Thyroid gland (tissue), 4 donors: ENCODE measurements at places on chromosomes 6 and 20. TPM values are rescaled to one million over a fixed set of nuclear protein-coding genes. Genes with fewer than 3 reads are reported as not detected.

- DNase-seq, result no peak
These were observed 194.4 kb upstream of the PLCB4 start for GRCh38 chr20:8874437-8874836.

DNA sequence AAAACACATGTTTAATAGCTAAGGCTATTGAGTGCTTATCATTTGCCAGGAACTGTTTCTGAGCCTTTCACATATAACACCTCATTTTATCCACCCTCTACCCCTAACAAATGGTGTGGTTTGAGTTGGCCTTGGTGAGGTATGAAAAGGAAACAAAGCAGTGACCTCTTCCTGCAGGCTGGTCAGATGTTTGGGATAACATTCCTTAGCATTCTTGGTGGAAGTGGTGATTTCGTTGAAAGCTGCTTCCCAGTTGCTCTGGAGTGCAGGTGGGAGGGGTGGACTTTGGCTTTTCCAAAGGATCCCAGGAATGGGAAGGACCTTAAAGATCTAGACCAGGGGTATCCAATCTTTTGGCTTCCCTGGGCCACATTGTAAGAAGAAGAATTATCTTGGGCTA lies 41.3 kb downstream of the CARMIL1 start:
- no peak for DNase-seq

- peak; percentile 66 for DNase-seq
These were observed 516 bp downstream of the GTPBP2 start for GRCh38 chr6:43628393-43629103.

DNA sequence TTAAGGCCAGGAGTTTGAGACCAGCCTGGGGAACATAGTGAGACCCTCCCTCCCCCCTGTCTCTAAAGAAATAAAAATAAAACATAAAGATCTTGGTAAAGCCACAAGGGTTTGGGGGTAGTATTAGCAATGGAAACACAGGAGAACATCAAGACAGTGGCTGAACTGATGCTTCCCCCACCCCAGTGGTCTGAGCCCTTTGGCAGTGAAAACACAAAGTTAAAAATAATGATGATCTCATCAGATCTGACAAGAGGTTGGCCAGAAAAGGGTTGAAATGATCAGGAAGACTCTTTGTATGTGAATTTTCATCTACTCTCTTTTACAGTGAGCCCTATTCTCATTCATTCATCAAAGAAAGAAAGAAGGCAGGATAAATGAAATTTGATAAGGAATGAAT lies 93.7 kb downstream of the KCNB1 start:
- DNase-seq, result no peak

- no peak for DNase-seq
These were observed 219.0 kb downstream of the NKAIN2 start for GRCh38 chr6:124022641-124023040.

GRCh38 chr20:63957690-63958441 lies 1.6 kb upstream of the UCKL1 start:
- no peak for DNase-seq

DNA sequence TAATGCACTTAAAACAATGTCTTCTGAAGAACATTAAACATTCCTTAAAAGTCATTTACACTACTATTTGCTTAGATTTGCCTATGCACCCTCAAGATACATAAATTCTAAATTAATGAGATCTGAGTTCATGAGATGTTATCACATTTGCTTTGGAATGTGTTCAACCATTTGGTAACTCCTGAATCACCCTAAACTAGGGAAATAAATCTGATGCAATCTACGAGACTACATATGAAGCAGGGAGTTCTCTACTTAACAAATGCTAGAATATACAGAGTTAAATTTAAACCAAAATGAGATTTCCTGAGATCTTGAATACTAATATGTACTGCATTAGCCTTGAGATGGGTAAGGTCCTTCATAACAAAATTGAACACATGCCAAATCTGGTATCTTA lies 170.1 kb downstream of the CLIC5 start:
- no peak for DNase-seq

DNA sequence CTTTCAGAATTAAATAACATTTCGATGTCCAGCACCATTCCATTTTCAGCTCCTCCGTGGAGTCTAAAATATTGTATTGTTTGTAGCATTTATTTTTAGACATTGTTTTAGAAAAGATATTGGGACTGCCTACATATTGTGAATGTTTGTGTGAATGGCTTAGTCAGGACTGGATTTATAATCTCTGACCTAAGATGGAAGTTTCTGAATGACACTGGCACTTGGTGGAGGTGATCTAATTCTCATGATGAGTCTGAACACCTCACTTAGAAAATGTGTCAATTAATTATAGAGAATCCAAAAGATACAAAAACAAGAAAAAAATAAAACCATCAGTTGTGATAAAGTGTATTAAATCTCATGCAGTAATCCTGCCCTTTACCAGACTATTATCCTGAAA lies 60.8 kb upstream of the HBS1L start:
- DNase-seq, result no peak

DNA sequence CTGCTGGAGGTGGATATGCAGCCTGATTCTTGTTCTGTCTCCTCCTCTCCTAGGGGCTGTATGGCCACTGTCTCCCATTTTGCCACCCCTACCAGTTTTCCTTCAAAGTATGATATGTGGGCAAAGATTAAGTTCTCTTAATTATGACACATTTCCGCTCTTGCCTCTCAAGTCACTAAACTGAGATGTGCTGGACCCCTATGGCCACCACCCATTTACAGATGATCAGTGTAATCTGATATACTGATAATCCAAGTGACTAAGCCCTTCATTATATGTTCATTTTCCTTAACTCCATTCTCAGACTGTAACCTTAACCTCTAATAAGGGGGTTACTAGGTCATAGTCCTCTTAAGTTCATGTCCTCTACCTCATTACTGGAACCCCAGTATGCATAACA lies 711 bp upstream of the C20orf141 start:
- DNase-seq, result no peak

- DNase-seq, result no peak
These were observed 70.9 kb upstream of the BHLHE23 start for GRCh38 chr20:63077705-63078104.

The DPPA5 gene
- total RNA-seq, result not detected

The SLCO4A1 gene
- total RNA-seq, result 6.7 TPM

The TSBP1 gene
- total RNA-seq, result not detected

The BTN1A1 gene
- not detected for total RNA-seq

The BNIP5 gene
- total RNA-seq, result not detected

The ASF1A gene
- 25.9 TPM for total RNA-seq

The SCUBE3 gene
- 45.5 TPM for total RNA-seq

The C20orf96 gene
- total RNA-seq, result 5.8 TPM

The PLAGL2 gene
- total RNA-seq, result 7.4 TPM

The PRICKLE4 gene
- 11.7 TPM for total RNA-seq
